Ureter (tissue), 1 donor: ENCODE measurements at places on chromosomes 2 and 18. TPM values are rescaled to one million over a fixed set of nuclear protein-coding genes. Genes with fewer than 3 reads are reported as not detected.

The TBR1 gene
- total RNA-seq: not detected

The KIF1A gene
- total RNA-seq: 1.2 TPM

- DNase-seq: no peak
Observed at GRCh38 chr2:85668009-85668856, at the start of gene SFTPB. Gene SFTPB, minus strand, starts transcription at chr2:85668199. Its CDS starts 16 bp downstream, at chr2:85668183.

The ANKRD30BL gene
- 0.36 TPM for total RNA-seq

The POTEC gene
- not detected for total RNA-seq

The ATIC gene
- 139 TPM for total RNA-seq

The CNGA3 gene
- total RNA-seq: not detected

DNA sequence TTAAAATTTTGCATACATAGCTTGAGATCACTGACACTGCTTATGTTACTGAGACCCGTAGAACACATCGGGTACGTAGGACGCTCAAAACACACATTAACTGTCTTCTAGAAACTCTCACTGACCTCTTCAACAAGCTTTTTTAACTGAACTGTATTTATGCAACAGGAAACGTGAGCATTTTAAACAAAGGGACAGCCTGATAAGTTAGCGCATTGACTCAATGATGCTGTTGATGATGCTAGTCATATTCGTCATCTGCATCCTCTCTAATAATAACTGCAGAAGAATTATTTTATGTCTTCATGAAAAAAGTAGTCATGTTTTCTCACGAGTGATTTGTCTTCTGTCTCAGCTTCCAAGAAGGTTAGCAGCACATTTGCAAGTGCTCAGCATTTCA, 824.0 kb downstream of the DCDC2C start:
- DNase-seq: no peak

GRCh38 chr2:200625958-200626363, 40.1 kb downstream of the AOX1 start:
- no peak for DNase-seq

The NTSR2 gene
- total RNA-seq: not detected

The IL1RL2 gene
- 5.2 TPM for total RNA-seq

DNA sequence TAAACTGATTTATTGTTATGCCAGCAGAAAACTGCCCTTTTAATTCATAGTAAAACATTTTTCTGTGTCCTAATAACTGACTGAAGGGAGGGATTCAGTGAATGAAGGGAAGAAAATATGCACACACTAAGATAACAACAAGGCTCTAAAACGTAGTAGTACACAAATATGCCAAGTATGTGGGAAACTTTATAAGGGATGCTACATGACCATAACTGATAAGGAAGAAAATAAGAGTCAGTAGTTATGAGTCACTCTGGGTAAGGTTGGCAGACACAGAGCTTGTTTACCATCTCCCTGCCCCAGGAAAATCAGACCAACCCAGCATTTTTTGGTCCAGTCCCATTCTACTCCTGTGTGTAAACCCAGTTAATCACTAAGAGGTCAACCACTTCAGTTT, 124.2 kb downstream of the RPRM start:
- no peak for DNase-seq

DNA sequence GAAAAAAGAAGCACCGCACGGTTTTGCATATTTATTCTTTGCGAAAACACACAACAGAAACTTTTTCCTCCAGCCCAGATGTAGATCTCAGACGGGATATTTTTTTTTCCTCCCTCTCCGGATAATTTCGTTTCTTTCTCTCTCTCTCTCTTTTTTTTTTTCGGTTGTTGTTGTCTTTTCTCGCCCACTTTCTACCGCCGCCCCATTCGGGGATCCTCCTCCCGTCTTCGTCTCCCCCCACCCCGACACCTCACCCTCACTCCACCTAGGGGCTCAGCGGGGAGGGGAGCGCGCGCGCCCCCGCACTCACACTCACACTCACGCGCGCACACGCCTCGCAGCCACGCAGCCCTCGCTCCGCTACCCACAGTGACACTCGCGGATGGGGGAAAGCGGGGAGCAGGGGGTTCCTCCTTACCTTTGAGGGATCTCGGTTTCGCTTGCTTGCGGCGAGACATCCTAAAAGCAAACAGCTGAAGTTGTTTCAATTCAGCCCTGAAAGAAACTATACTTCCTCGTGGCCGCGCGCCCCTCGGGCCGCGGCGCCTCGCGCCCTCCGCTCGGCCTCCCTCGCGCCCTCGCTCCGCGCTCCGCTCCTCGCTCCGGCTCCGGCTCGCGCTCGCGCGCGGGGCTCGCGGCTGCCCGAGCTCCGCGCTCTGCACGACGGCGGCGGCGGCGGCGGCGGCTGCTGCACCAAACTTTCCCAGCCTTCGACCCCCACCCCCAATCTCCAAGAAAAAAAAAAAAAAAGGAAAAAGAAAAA, 1.3 kb downstream of the ZNF521 start:
- peak; percentile 43 for DNase-seq

- no peak for DNase-seq
Observed at GRCh38 chr18:74229005-74229404, 62.8 kb downstream of the CYB5A start.
